ENCODE measurements at places on chromosomes 3 and 15. TPM values are rescaled to one million over a fixed set of nuclear protein-coding genes. Genes with fewer than 3 reads are reported as not detected.

The KLHL6 gene
- total RNA-seq = 3.1 TPM

The POLR2M gene
- 273 TPM for total RNA-seq

The LRRC3B gene
- total RNA-seq = 0.69 TPM

The REC114 gene
- not detected for total RNA-seq

The STOML1 gene
- total RNA-seq = 7.8 TPM

The ARGFX gene
- total RNA-seq = not detected

DNA sequence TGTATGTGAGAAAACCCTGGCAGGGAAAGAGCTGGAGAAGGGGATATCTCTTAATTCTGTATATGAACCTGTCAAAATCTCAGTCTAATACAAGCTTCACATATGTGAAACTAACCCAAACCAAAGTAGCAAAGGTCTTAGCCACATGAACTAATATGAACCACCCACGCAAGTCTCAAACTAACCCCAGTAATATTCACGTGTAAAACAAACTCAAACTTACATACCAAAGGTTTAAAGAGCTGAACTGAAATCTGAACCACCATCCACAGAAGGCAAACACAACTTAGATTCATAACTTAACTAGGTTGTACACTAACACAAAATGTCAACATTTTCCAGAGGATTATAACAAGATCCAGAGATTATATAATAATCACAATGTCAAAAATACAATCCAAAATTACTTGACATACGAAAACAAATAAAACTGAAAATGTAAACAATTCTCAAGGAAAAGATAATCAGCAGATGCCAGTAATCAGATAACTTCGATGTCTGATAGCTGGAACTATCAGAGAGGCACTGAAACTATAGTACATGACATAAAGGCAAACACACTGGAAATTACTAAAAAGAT lies 64.1 kb downstream of the VPS13C start:
- DNase-seq = no peak

DNA sequence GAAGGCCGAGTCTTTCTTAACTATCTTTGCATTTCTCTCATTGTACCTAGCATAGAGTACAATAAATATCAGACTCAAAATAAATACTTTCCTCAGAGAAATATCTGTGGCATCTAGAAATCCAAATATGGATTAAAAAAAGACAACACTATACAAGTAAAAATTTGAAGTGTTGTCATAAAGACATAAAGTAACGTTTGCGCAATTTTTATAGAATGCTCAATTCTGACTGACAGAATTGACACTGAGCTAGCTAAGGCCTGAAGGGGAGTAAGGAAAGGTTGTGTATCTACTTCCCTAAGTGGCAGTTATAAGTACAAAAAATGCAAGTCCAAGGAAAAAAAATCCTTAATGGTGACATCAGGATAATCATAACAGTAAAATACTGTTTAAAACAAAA lies 1.1 kb downstream of the SEC11A start:
- DNase-seq = no peak

GRCh38 chr3:132504375-132504933 lies 87.2 kb downstream of the DNAJC13 start:
- DNase-seq = no peak

DNA sequence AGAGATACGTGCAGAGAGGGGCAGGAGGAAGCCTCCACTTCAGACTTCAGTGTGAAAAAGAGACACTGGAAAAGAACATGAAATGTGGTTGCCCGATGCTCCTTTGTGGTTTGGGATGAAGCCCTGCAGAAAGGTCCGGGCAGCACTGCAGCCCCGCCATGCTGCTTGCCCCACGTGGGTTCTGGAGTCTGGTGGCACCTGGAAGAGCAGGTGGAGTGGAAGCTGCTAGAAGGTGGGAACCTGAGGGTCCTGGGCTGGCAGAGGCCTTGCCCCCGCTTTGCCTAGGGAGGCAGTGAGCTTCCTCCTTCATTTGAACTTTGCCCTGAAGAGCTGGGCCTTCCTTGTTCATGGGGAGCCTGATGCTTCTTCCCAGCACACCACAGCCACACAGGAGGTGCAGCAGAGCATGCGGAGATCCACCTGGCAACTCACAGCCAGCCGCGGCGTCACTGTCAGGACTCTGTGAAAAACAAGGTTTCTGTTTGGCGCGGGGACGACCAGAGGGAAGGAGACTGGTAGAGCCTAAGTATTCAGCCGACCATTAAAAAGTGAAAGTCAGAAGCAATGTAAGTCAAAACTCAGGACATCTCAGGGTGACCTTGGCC lies 59.0 kb downstream of the APBA2 start:
- DNase-seq = no peak

DNA sequence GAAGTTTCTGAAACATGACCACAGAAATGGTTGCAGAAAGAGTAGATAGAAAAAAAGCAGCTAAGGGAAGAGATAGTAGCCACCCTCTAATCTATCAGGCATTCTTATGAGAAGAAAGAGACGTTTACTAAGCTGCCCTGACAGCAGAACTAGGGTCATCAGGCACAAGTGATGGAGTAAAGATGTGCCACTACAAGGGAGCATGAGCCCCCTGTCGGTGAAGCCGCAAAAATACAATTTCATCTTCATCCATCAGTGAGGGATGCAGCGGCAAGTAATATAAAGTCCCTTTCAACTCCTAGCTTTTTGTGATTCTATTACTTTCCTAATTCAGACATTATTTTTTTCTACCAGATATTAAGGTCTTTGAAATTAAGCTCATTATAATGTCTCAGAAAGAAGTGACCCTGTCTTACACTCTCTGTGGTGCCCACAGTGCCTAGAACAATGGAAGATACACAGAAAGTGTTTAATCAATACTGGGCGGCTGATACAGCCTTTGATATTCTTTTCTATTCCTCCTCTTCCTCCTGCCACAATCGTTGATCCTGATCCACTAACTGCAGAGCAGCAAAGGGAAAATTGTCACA lies 651.6 kb downstream of the NTRK3 start:
- DNase-seq = no peak

DNA sequence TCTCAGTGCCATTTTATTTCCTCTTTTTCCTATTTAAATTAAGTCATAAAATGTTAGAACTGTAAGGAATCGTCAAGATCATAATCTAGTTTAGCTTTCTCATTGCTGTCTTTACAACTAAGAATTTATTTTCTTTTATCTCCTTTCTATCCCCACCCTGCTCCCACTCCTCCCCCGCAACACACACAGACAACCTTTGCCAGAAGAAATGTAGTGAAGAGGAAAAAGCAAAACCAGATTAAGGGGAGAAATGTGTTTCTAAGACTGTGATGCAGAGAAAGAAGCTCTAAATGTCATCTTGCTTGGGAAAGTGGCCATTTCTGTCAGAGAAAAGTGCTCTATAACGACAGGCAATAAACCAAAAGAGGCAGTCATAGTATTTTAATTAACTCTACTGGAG lies 78.3 kb upstream of the MLF1 start:
- no peak for DNase-seq

DNA sequence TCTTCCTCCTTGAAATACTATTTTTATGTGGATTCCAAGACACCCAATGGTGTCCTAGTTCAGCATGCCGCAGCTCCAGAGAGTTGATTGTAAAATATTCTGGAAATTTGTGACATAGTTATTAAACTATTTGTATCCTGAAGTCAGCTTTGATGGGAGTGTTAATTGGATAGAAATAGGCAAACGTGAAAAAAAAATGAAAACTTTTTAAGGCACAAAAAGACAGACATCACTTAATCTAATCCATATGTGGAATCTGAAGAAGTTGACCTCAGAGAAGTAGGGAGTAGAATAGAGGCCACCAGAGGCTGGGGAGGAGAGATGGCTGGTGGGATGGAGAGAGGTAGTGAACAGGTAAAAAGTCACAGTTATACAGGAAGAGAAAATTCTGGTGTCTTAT lies 704.2 kb downstream of the ROBO1 start:
- DNase-seq = no peak

- no peak for DNase-seq
These were observed 233.2 kb downstream of the KLF13 start for GRCh38 chr15:31559786-31560185.

DNA sequence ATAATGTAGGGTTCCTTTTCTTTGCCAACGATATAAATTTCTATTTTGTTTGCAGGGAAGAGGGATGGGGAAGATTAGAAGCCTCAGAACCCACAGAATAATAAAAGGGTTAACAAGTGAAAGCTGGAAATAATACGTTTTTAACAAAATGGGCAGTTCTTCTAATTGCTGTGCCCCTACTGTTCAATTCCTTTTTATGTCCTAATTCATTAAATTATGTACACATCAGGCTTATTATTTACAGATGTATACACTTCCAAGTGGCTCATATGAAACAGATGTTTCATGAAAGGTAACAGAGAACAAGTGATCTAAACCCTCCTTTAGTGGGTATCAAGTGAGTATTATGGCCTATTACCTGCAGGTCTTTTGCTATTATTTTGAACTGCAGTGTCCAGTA lies 16.2 kb downstream of the RARB start:
- DNase-seq = no peak

DNA sequence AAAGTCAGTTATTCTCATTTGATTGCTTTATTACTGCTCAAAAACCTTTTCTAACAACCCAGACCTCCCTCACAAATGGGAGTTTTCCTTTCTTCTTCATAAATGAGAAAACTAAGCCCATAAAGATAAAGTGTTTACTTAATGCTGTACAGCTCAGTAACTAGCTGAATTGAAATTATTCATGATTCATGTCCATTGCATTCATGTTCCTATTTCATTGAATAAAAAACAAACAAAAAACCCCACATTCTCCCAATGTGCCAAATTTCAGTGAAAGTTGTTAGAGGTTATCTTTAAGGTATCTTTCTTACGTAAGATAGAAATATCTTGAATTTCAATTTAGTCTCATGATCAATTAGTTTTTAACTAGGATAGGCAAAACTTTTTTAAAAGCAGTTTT lies 2.8 kb downstream of the PLSCR2 start:
- no peak for DNase-seq

All from skin of body (tissue), 3 donors.